ENCODE measurements at places on chromosomes 1 and 21.

- DNase-seq, result no peak
Observed at GRCh38 chr21:38712071-38712470, 93.7 kb upstream of the ETS2 start.

DNA sequence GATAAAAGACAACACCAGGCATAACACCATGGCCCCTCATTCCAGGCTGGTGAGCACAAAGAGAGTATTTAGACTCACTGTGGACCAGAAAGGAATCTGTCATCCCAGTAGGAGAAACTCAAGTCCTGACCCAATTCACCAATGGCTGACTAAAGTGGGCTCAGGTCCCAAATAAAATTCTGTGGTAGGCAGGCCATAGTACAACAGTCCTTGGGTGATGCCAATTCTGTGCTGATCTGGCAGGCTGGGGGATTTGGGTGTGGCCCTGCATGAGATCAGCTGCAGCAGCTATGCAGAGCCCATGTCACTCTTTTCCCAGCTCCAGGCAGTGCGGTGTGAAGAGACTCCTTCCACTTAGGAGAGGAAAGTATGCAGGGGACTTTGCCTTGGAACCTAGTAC is 245.1 kb downstream of the LBR start:
- DNase-seq, result no peak

DNA sequence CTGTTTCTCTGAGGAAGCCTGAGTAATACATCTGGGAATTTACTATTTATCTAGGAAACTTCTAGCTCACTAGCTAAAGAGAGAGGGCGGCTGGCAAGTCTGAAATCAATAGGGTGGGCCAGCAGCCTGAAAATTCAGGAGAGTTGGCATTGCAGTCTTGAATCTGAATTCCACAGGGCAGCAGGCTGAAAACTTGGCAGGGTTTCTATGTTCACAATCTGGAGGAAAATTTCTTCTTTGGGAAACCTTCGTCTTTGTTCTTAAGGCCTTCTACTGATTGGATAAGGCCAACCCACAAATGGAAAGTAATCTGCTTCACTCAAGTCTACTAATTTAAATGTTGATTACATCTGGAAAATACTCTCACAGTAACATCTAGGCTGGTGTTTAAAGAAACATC is 101.0 kb upstream of the COG2 start:
- DNase-seq, result no peak

DNA sequence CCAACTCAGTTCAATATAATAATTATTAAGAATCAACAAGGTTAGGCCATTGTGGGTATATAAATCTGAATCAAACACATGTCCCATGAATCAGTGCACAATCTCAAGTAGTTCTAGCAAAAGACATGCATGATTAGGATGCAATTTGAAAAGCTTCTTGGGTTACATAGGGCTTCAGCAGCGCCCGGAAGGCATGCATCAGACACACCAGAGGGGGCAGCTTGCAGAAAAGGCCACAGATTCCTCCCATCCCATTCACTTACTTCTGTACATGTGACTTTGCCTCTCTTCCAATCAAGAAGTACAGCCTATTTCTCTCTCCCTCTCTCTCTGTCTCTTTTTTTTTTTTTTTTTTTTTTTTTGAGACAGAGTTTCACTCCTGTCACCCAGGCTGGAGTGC is 91.8 kb downstream of the KCNN3 start:
- DNase-seq, result no peak

GRCh38 chr1:39533442-39533841 is 42.0 kb downstream of the BMP8A start:
- no peak for DNase-seq

DNA sequence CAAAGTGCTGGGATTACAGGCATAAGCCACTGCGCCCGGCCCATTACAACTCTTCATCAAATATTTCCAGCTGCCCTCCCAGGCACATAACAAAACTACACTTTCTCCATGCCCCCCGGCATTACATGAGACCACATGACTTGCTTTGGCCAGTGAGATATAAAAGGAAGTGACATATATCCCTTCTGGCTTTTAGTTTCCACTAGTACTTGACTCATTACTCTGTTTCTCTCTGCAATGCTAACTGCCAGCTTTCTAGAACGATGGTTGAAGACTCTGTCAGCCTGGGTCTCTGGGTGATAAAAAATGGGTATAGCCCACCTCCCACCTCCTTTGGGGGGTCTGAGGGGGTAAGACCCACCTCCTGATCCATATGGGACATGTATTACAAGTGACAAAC is 24.2 kb downstream of the ABL2 start:
- no peak for DNase-seq

DNA sequence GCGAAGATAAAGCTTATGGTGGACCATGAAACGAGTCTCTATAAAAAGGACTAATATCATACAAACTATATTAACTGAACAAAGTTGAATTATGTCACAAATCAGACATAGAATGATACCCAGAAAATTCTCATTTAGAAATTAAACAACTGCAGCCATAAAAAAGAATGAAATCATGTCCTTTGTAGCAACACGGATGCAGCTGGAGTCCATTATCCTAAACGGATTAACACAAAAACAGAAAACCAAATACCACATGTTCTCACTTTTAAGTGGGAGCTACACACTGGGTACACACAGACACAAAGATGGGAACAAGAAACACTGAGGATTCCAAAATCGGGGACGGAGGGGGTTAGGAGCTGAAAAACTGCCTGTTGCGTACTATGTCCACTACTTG is 11.5 kb downstream of the COP1 start:
- DNase-seq, result no peak

GRCh38 chr1:22722901-22723550 is 12.4 kb downstream of the EPHB2 start:
- DNase-seq, result no peak

DNA sequence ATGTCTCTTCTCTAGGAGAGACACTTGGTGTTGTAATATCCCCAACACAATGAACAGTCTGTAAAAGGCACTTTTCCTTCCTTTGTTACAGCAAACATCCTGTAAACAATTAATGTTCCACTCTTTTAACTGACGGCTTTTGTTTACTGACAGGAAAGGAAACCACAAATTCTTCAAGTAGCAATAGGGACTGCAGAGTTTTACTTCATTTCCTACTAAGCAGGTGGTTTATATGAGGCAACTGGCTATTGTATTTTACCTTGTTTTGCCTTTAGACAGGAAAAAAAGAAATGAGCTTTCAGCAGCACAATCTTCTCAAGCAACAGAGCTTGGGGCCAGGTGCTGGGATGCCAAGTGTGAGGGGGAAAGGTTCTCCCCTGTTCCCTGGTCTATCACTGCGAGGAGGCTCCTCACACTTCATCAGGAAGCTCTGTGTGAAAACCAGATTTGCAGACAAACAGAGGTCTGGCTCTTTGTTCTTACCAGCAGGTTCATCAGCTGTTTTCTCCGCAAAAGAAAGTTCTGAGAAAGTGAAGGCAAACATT is 51.2 kb downstream of the SIPA1L2 start:
- DNase-seq, result no peak

DNA sequence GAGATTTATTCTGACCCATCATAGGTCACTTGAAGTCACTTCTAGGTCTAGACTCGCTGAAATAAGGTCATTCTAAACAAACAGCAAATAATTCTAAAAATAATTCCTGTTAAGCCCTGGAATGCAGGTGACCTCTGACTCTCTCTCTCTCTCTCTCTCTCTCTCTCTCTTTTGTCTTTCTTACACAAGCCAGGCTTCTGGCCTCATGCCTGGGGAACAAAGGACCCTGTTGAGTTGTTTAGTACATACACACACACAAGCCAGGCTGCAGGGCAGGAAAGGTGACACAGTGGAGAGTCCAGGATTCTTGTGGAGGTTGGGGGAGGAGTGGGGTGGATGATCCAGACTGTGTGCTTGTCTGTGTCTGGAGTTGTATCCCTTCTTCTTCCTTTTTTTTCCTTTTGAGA is 4.0 kb upstream of the MEX3A start:
- no peak for DNase-seq

GRCh38 chr1:109397581-109398342 is at the start of gene SORT1:
SORT1 (minus strand) TSS chr1:109397918; CDS start chr1:109397892, 26 bp downstream.
- DNase-seq, result peak; percentile 63

GRCh38 chr1:39144924-39145323 is 59.6 kb upstream of the MACF1 start:
- DNase-seq, result no peak

GRCh38 chr1:155725142-155725541 is 36.3 kb downstream of the DAP3 start:
- no peak for DNase-seq

- no peak for DNase-seq
Observed at GRCh38 chr21:29085106-29085752, 11.8 kb upstream of the CCT8 start.

DNA sequence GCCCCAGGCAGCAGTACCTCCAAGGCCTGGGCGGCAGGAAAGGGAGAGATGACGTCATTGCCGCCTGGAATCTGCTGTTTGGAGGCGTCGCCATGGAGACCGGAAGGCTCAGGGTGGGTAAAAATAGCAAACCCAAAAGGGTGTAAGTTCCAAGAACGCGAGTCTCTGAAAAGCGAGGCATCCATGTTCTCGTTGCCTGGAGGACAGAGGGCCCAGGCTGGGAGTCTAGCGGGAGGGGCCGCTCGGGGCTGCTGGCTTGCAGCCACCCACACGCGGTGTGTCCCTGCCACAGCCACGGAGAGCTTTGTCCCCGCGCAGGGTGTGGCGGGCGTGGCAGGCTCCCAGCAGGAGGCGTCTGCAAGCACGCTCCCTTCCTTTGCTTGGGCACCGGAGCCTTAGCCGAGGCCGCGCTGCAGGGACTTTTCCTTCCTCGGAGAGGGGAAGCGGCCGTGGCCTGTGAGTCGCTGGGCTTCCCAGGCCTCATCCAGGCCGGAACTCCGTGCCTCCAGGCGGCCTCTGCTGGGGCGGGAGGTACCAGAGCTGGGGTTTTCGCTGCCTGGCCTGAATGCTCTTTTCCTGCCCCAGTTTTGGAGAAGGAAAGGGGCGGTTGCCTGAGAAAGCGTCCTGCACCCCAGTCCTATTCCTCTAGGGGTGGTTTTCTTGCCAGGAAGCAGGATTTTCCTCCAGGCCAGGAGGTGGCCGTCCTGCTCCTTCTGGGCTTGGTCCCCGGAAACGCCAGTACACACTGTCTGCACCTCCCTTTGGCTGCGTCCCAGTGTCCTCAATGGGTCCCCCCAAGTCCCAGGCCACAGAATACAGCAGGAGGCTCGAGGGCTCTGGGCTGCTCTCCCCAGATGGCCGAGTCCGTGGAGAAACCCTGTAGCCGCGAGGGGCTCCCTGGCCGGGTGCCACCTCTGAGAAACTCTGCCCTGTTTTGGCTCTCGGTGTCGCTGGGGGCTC is 15.3 kb upstream of the SKI start:
- DNase-seq, result no peak

DNA sequence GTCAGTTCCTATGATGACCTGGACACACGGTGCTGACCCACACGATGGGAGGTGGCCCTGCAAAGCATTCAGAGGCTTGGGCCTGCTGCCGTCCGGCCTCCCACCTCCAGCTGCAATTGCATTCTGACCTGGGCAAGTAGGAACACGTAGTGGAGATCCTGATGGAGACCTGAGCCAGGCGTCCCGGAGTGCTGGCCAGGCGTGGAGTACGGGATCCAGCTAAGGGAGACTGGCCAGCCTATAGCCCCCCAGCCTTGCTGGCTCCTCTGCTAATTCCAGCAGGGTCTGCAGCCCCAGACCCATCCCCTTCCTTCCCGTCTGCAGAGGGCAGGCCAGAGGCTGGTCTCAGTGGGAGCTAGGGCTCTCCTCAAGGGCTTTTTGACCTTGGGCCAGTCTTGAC is 11.2 kb downstream of the CD46 start:
- no peak for DNase-seq

DNA sequence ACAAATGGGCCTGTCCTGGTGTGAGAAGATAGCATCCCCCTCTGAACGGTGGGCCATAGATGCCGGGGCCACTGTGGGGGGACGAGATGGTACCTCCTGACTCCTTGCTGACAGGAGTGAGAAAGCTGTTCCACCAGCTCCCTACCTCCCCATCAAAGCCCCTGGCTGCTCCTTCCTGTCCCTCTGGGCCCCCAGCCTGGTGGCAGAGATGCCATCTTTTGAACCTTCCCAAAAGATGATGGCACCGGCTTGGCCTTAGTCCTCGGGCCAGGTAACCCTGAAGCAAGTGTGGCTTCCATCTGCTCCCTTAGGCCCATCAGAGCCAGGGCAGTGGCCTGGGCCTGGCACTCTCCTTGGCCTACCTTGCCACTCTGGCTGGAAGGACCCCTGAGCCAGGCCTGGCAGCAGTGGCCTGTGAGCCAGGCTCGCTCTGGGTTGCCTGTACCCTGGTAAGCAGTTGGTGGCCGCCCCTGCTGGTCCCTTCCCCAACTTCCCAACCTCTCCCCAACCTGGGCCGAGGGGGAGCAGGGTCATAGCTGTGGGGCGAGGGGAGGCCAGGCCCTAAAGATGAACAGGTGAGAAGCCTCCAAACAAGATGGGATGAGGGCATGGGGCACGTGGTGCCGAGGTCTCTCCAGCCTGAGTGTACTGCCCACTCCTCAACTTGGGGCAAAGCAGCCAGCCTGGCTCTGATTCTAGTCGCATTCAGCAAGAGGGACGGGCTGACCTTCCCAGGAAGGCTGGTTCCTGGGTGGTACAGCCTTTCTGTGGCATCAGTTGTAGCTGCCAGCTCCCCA is 34.7 kb downstream of the ZBTB17 start:
- DNase-seq, result no peak
